Esophagus mucosa (tissue), 1 donor: ENCODE measurements at places on chromosomes 4 and X. TPM values are rescaled to one million over a fixed set of nuclear protein-coding genes. Genes with fewer than 3 reads are reported as not detected.

DNA sequence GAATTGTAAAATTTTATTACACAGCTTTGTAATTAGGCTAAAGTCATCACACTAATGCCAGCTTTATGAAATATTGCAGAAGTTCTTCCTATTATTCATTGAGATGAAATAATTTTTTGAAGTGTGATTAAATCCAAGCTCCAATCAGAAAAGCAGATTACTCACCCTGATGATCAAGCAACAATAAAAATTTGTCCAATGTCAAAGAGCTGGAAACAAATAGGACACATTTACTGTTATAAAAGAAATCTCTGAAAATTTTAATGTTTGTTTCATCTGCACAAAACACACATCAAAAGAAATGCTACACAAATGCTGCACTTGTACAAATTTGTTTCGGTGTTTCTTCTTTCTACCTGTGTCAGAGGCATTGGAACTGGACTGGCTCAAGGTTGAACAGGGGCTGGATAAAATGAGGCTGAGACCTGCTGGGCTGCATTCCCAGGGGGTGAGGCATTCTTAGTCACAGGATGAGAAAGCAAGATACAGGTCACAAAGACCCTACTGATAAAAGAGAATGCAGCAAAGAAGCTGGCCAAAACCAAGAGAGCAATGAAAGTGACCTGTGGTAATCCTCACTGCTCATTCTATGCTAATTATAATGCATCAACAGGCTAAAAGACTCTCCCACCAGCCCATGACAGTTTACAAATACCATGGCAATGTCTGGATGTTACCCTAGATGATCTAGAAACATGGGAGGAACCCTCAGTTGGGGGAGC is 78.3 kb downstream of the GASK1B start:
- no peak for ATAC-seq

The ASB9 gene
- total RNA-seq, result 1.8 TPM

The TBL1X gene
- 21.8 TPM for total RNA-seq

DNA sequence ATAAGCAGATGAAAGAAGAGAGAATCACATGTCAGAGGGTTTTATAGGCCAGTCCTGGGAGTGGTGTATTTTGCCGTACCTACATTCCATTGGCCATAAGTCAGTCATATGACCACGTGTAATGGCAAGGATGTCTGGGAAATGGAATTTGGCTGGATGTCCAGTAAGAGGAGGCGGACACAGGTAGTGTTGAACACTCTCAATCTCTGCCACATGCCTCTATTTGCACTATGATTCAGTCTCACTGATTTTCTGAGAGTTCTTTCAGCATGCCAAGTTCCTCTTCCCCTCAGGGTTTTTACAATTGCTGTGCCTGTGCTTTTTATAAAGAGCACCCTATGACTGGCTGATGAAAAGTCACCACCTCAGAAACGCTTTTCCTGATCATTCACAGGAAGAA is 164.2 kb upstream of the GPR101 start:
- ATAC-seq, result peak; percentile 47

GRCh38 chr4:107650251-107650650 is 69.8 kb downstream of the PAPSS1 start:
- no peak for ATAC-seq
